ENCODE measurements at places on chromosomes 4 and X.

GRCh38 chr4:25022766-25023165, 8.0 kb downstream of the LGI2 start:
- no peak for DNase-seq

GRCh38 chrX:37862851-37863250, 15.5 kb upstream of the DYNLT3 start:
- no peak for DNase-seq

DNA sequence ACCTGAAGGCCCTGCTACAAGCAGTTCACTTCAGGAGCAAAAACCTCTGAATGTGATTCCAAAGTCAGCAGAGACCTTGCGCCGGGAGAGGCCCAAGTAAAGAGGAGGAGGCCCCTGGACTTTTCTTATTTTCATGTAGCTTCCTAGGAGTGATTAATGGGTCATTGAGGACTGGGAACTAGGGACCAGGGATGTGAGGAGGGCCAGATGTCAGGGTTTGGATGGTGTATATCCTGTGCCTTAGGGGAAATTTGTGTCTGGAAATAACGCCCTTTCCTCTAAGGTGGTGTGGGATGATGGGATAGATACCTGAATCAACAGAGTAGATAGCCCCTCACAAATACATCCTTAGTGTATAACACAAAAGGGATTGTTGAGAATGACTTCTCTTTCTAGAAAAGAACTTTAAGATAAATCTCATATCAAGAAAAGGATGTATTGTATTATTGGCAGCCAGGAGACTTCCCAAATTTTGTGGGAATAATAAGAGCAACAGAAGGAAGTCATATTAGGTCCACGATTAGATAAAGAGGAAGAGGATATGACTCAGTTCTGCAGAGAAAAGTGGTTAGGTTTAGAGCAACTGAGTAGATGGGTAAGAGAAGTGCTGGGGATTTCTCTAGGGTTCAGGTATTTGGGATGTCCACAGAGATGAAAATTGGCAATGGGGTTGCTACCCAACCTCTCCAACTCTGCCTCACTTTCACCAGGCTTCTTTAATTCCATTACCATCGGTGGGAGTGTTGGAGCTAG, 1.1 kb downstream of the ITGB1BP2 start:
- no peak for DNase-seq

GRCh38 chr4:177308847-177309521, 690 bp upstream of the NEIL3 start:
- no peak for DNase-seq

DNA sequence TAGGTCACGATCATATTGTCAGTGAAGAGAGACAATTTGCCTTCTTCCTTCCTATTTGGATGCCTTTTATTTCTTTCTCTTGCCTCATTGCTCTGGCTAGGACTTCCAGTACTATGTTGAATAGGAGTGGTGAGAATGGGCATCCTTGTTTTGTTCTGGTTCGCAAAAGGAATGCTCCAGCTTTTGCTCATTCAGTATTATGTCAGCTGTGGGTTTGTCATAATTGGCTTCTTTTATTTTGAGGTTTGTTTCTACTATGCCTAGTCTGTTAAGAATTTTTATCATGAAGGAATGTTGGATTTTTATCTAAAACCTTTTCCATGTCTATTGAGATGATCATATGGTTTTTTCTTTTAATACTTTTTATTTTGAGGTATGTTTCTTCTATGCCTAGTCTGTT, 152.3 kb upstream of the MAD2L1 start:
- DNase-seq, result no peak

DNA sequence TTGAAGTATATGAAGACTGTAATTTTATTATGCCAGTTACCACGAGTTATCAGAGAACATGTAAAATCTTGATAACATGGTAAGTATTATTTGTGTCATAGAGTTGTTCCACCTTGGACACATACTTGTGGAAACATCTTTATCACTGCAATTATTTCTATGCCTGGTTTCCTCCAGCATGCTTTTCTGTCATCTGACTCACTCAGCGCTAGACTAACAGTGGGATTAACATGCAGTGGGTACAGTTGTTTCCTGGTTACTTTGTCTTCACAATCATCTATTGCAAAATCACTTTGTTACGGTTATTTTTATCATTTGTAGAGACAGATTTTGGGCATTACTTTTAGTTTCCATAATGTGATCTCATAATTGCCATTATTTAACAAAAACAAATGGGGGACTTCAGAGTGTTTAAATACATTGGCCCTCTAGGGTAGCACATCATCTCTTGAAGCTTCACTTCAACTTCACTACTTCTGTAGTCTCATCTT, at the start of gene STATH:
STATH (plus strand) TSS at position 441 of the 491 bp plus-strand sequence. CDS start 2,472 bp downstream, outside the sequence.
- DNase-seq, result no peak

DNA sequence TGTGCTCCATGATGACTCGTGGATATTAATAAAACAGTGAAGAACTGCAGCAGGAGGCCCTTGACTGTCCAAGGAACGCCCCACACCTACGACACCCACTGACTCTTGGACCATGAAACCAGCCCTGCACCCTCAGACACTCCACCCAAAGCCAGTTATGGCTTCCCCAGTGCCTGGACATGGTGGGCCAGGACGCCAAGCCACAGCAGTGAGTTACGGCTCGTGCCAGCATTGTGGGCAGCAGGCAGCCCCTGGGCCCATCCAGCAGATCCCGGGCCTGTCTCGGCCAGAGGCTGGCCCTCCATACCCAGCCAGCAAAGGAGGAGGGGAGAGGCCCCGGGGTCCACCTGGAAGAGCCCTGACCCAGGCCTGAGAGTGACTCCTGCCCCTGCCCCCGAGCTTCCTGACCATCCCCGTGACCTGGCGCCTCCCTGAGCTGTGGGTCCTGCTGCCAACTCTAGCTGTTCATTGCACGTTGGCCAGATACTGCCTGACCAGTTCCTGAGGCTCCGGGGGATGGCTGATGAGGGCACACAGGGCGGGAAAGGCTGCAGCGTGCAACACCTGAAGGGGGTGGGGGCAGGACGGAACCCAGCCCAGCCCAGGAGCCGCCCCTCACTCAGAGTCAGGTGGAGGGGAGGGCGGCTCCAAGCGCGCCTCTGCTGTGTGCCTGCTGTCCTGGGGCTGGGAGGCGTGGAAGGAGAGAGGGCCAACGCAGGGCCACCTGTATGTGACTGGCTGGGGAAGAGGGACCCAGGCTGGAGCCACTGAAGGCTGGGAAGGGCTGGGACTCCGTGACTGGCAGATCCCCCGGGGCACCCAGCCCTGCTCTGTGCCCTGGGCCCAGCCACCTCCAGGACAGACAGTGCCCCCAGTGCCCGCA, 739 bp downstream of the SLC49A3 start:
- no peak for DNase-seq

DNA sequence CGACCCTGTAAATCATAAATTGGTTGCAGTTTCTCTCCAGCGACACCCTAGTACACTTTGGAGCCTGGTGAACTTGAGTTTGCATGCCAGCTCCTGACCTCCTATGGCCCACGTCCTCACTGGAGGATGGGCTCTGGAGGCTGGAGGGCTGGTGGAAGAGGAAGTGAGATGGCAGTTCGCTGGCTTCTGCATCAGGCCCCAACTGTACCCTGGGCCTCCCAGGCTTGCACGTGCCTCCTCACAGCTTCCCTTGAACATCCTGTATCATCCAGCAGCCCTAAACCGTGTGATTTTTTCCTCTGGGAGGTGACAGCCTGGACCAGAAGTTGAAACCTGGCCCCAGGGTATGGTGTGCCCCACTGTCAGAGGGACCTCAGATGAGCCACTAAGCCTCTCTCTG, 78.5 kb downstream of the HTRA3 start:
- no peak for DNase-seq

GRCh38 chr4:15340902-15341732, 86.7 kb upstream of the C1QTNF7 start:
- no peak for DNase-seq

DNA sequence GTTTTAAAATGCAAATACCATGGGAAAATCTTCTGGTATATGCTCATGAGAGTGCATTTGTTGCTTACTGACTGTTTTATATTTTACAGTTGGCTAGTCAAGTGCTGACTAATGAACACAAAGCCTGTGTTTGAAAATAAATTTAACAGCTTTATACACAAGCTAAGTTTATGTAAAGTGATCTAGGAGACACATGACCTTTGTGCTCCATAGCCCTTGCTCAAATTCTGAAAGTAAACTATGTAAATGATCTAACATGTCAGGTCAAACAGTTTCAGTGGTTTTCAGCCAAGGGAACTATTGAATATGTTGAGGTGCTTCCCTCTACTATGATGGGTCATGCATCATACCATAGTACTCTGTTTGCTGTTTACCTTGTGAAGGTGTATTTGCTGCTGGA, 36.7 kb downstream of the DIAPH2 start:
- no peak for DNase-seq

DNA sequence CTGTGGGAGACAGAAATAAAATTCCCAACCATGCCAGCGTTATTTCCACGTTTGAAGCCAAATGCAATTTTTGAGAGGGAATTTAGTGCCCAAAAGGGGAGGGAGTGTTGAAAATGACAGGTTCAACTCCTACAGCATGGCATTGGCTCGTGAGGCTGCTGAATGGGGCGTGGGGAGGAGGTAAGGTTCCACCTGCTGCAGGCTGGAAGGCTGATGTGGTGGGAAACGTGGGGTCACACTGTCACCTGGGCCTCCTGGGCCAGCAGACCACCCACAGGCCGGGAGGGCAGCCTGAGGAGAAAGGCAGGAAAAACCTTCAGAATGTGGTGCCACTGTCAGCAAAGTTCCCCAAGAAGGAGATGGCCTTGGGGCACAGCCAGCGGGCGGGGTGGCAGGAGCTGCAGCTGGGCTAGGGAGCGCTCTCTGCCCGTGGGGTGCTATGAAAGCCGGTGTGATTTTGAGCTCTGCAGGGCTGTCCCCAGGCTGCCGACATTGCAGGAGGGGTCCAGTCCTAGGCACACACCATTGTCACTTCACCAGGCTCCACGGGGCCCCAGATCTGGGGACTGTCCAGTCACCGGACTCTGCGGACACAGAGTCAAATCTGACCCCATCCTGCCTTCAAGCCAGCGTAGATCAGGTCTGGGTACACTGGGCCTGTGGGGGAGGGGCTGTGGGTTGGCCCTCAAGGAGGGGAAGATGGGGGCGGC, 19.6 kb downstream of the MSANTD1 start:
- no peak for DNase-seq

GRCh38 chr4:97153042-97153441, 990.2 kb downstream of the STPG2 start:
- peak; percentile 40 for DNase-seq

GRCh38 chrX:49187028-49187394, 838 bp upstream of the PRICKLE3 start:
- no peak for DNase-seq

DNA sequence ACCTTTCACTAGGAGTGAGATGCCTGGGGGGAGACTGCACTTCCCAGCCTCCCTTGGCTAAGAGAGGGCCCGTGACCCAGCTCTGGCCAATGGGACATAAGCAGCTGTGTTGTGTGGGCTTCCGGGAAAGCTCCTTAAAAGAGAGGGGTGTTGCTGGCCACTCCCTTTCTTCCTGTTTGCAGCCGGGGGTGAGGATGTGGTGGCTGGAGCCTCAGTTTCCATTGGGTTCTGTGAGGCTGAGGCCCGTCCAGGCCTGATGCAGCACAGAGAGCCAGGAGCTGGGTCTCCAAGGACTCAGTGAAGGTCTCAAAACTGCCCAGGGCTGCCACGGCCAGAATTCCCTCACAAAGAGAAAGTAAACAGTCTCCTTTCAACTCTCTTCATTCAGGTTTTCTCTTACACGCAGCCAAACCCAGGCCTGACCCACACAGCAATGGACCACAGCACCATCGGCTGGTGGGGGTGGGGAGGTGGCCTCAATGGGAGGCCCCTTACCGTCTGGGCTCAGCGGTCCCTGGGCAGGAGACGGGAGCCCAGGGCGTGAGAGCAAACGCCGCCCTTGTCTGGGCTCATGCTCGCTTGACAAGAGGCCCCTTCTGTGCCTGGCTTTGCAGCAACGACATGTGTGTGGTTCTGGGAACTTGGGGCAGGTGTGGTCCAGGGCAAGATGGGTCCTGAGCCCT, 6.6 kb downstream of the NKX1-1 start:
- DNase-seq, result no peak

DNA sequence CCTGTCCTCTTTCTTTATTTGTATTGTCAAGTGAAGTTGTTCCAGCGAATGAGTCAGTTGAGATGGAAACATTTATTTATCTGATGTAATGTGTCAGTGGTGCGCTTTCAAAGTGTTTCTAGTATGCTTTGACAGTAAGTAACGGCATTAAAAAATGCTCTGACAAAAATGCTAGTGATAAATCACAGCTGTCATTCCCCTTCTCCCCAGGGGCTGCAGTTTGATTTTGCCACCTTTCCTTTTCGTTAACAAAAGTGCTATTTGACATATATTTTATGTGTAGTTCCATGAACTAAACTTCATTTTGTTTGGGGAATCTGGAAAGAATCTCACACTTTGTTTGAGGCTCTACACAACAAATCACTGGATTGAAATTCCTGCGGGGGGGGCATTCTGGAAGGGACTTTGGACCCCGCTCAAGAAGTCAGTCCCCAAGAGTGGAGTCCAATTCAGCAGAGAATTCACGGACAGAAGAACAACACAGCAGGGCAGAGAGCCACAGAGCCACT, 7.6 kb upstream of the TBC1D19 start:
- DNase-seq, result no peak

DNA sequence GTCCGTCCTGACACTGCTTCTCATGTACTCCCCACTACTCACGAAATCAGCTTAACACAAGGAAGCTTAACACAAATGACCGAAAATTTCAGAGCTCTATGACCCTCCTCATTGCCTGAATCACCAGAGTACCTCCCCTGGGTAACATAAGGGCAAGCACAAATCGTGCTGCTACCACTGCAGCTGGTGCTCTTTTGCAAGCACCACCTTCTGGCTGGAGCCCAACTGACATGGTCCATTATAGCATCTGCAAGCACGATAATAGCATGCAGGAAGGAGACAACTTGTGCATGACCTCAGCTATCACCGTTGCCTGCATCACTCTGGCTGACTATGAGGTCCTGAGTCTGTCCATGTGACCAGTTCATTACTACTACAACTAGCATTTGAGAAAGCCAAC, 308.0 kb downstream of the TEX13C start:
- no peak for DNase-seq

- no peak for DNase-seq
Observed at GRCh38 chr4:76836860-76837562, 60.9 kb downstream of the SOWAHB start.

- no peak for DNase-seq
Observed at GRCh38 chr4:175412161-175412560, 399.9 kb downstream of the GPM6A start.

- peak; percentile 5 for DNase-seq
Observed at GRCh38 chrX:9492901-9493300, 28.0 kb downstream of the TBL1X start.

- DNase-seq, result no peak
Observed at GRCh38 chrX:123399709-123400108, 215.6 kb downstream of the GRIA3 start.

DNA sequence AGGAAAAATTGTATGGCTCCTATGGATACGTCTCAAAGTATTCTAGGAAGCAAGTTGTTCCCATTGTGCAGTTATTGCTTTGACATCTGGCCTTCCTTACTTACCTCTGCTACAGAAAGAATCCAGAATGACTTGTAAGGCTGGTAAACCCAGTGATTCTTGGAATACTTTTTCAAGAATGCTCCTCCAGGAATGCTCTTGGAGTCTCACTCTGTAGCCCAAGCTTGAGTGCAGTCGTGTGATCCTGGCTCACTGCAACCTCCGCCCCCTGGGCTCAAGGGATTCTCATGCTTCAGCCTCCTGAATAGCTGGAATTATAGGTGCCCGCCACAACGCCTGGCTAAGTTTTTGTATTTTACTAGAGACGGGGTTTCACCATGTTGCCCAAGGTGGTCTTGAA, 38.1 kb downstream of the GAB1 start:
- DNase-seq, result no peak
